PC-9 (cell line): ENCODE measurements at places on chromosomes 1 and 21. TPM values are rescaled to one million over a fixed set of nuclear protein-coding genes. Genes with fewer than 3 reads are reported as not detected.

Gene ZC3H12A
- 18.7 and 18.9 TPM in 2 replicates for total RNA-seq

Gene SLAMF1
- not detected in 2 replicates for total RNA-seq

Gene CELA3A
- not detected in 2 replicates for total RNA-seq

Gene PKNOX1
- 8.9 and 17.1 TPM in 2 replicates for total RNA-seq

- H3K27ac ChIP-seq: no peak overlapping the region
- H3K4me1 ChIP-seq: no peaks in the 10 kb centered on the region
- no peak for DNase-seq
- H3K36me3 ChIP-seq: no peaks in the 10 kb centered on the region
Observed at GRCh38 chr1:27060891-27061290, 48.2 kb upstream of the TENT5B start.

DNA sequence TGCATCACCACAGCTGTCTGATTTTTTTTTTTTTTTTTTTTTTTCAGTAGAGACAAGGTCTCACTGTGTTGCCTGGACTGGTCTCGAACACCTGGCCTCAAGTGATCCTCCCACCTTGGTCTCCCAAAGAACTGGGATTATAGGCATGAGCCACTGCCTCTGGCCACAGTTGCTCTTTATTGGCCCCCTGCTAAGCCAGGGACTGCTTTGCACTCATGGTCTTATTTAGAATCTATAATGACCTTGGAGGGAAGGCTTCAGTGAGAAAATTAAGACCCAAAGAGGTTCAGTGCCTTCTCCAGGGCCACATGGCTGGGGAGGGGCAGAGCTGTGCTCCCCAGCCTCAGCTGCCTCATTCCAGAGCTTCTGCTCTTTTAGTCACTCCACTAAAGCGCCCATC, 84.9 kb downstream of the PTPRU start:
- H3K27ac ChIP-seq: no peak overlapping the region
- H3K36me3 ChIP-seq: no peaks in the 10 kb centered on the region
- no peaks in the 10 kb centered on the region for H3K27me3 ChIP-seq
- no peaks in the 10 kb centered on the region for H3K4me1 ChIP-seq
- no peak overlapping the region for H3K4me3 ChIP-seq

GRCh38 chr1:90204023-90204590, 209.2 kb downstream of the ZNF326 start:
- DNase-seq: no peak
- H3K36me3 ChIP-seq: no peaks in the 10 kb centered on the region
- no peaks in the 10 kb centered on the region for H3K4me1 ChIP-seq
- H3K4me3 ChIP-seq: no peak overlapping the region
- H3K27me3 ChIP-seq: no peaks in the 10 kb centered on the region

- DNase-seq: no peak
- H3K4me1 ChIP-seq: peaks cover 8% of the 10 kb centered on the region; the same call in 1 of the 2 replicates
- no peak overlapping the region for H3K27ac ChIP-seq
- no peaks in the 10 kb centered on the region for H3K36me3 ChIP-seq
- no peaks in the 10 kb centered on the region for H3K27me3 ChIP-seq
Observed at GRCh38 chr1:6144647-6145395, 35.3 kb downstream of the CHD5 start.
